ENCODE measurements at places on chromosomes 6 and 20. TPM values are rescaled to one million over a fixed set of nuclear protein-coding genes. Genes with fewer than 3 reads are reported as not detected.

DNA sequence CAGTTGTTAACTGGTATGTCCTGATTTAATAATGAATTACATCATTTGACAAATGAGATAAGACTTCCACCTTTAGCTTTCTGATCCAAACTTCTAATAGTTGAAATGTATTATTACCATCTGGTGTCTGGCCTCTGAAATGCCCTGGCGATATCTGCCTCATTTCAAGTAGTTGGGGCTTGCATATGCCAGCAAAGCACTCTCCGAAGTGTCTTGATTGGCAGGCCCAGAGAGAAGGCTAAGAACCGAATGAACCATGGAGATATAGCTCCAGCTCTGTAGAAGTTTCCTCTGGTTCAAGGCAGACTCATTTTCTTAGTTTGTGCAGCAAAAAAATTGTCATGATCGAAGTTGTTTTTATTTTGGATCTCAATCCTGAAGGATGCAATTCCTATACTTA, 13.4 kb upstream of the HIVEP2 start:
- no peak for DNase-seq

GRCh38 chr20:44041001-44041400, 126.3 kb downstream of the TOX2 start:
- DNase-seq, result no peak

DNA sequence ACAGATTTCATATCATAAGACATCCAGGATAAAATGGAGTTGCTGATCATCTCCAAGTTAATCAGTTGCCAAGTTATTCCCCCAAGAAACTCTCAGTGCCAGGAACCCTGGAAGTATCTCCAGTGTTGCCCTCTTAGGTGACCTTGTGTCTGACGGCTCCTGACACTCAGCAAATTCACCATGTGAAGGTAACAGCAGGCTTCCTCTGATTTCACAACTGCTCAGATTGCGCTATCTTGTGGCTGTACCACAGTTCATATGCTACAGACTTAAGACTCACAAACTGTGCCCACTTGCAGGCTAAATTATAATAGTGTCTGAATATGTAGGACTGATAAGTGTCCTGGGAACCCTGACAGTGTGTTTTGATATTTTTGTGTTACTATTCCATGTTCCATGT, 186.6 kb upstream of the OPRM1 start:
- no peak for DNase-seq

DNA sequence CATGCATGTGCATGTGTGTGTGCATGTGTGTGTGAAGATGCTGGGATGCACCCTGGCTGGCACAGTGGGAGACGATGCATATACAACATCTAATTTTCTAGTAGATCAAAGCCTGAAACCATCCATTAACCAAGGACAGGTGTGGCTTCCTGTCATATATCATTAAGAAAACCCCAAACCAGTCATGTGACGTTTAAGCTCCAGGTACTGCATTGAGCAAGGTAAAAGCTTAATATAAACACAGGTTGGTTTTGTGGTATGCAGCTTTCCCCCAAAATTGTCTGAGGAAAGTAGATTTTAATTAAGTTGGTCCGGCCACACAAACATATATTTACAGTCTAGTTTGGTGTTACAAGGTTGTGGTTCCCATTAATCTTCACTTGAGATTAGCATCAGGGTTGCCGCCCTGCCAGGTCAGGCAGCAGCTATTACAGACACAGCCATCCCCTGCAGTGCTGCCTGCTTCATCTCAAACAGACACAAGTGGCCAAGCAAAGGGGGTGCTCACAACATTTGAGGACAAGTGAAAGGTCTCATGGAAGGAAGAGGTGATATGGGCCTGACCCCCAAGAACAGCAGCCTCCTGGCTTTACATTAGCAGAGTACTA, 48.6 kb upstream of the NAA20 start:
- DNase-seq, result no peak

DNA sequence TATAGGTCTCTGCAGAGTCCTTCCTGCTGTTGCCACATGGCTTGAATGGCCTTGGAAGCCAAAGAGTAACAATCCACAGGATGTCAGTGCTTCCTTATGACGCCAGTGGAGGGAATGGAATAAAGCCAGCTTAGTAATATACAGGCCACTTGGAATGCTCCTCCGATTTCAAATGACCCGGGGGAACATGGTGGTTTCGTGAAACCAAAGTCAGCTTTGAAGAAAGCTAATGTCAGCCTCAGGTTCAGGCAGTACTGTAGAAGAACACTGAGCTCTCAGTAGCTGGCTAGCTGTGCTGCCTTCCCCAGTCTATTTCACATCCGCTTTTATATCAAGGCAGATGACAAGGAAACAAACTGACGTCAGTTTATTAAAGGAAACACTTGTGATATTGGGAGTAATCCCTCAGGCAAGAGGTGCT, 189.1 kb downstream of the DTNBP1 start:
- DNase-seq, result no peak

Gene CST4
- total RNA-seq, result 16.1 TPM
